ENCODE measurements at places on chromosomes 12 and 14.

- no peak for DNase-seq
Observed at GRCh38 chr12:89756194-89756584, 47.6 kb upstream of the ATP2B1 start.

GRCh38 chr14:74507840-74508239 is 14.3 kb downstream of the ISCA2 start:
- no peak for DNase-seq

DNA sequence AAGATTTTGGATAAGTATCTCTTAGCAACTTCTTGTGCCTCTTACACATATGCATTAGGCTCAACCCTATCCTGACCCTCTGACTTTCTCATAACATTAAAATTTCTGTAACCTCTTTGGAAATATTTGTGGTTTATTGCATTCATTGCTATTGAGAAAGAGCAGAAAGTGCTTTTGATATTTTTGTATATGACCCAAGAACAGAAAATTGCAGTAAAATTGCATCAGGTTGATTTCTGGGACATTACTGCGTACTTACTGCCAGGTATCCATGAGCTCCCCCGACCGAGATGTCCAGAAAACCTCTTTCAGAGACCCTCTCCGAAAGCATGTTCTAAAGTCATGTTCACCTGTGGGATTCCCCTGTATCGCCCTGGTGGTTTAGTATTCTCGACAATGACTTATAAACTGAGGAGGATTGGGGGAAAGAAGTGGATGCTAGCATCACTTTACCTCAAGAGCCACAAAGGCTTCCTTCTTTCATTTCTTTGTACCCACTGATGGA is 14.5 kb upstream of the IL22 start:
- DNase-seq = no peak

- DNase-seq = no peak
Observed at GRCh38 chr14:69275331-69275730, 15.4 kb downstream of the GALNT16 start.

GRCh38 chr12:27498149-27498548 is 25.9 kb upstream of the PPFIBP1 start:
- no peak for DNase-seq
